NCI-H774 (cell line): ENCODE measurements at places on chromosomes 12 and 14.

GRCh38 chr12:124663771-124664366 is 96.5 kb upstream of the NCOR2 start:
- no peak for DNase-seq

DNA sequence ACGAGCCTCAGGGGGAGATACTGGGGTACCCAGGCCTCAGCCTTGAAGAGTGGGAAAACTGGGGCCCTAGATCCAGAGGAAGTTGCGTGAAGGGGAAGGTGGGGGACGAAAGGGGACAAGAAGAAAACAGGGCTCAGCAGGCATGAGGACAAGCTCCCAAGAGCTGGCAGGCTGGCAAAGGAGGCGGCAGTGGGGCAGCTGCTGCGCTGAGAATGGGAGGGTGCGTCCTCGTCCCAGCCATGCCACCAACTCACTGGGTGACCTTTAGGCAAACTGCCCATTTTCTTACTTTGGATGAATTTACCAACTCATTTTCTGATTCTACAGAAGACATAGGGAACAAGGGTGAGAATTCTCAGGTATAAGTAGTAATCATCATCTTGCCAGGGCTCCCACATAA is 133.6 kb downstream of the TTC7B start:
- no peak for DNase-seq

DNA sequence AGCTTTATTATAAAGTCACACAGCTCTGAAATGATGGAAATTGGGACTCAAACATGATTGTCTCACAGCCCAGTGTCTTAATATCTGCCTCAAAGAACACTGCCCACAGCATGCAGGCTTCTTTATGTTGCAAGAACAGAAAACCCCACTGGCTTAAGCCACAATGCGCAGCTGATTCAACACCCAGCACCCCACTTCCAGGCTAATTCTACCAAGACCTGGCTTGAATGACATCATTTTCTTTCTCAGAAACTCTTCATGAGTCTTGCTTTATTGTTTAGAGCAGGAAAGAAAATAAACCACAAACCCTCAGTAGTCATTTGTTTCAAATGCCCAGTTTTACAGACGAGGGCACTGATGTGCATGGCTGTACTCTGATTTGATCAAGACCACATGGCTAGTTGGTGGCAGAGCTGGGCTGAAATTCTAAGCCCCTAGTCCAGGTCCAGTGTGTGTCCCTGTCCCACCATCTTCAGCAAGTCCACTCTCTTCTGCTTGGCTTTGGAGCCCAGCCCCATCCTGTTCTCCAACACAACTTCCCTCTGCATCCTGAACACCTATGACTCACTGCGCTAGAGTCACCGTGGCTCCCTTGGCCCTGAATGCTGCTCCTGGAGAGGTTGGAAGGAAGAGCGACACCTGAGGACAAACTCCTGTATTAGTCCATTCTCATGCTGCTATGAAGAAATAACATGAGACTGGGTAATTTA is 50.3 kb upstream of the SRSF5 start:
- DNase-seq = no peak

- no peak for DNase-seq
These were observed 21.7 kb upstream of the CATSPERB start for GRCh38 chr14:91753501-91754128.

GRCh38 chr12:49388682-49389386 is 21.6 kb downstream of the SPATS2 start:
- no peak for DNase-seq

DNA sequence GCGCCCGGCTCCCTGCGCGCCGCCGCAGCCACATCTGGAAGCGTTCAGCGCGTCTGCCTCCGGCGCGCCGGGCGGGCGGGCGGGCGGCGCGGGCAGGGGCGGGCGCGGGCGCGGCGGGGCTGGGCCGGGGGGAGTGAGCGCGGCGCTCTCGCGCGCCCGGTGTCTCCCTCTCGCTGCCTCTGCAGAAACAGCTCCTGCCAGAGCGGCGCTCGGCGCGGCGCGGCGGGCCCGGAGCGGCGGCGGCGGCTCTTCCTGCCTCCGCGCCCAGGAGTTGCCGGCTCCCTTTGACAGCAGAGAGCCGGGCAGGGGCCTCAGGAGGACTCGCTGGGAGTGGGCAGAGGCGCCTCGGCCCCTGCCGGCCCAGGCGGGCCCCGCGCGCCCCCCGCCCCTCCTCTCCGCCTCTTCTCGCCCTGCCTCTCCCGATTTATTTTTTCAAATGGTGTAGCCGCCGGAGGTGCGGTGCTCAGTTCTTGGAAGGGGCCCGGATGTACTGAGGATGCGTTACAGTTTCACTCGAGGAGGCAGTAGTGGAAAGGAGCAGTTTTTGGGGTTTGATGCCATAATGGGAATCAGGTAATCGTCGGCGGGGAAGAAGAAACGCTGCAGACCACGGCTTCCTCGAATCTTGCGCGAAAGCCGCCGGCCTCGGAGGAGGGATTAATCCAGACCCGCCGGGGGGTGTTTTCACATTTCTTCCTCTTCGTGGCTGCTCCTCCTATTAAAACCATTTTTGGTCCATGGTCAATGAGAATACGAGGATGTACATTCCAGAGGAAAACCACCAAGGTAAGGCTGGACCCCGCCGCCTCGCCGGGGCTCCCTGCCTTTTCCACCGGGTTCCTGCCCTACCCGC is at the start of gene CACNA1C:
TSS of gene CACNA1C (plus strand) at position 162 of the 853 bp plus-strand sequence. CDS start at position 738, 576 bp downstream.
- peak; percentile 62 for DNase-seq

- no peak for DNase-seq
These were observed 201.8 kb downstream of the ESR2 start for GRCh38 chr14:64092338-64092737.

- DNase-seq = no peak
These were observed 54.7 kb downstream of the DYNC1H1 start for GRCh38 chr14:102019006-102019540.

GRCh38 chr12:9064201-9064814 is 51.4 kb downstream of the A2M start:
- DNase-seq = peak; percentile 50

- no peak for DNase-seq
These were observed 23.0 kb upstream of the NRDE2 start for GRCh38 chr14:90354551-90355298.

DNA sequence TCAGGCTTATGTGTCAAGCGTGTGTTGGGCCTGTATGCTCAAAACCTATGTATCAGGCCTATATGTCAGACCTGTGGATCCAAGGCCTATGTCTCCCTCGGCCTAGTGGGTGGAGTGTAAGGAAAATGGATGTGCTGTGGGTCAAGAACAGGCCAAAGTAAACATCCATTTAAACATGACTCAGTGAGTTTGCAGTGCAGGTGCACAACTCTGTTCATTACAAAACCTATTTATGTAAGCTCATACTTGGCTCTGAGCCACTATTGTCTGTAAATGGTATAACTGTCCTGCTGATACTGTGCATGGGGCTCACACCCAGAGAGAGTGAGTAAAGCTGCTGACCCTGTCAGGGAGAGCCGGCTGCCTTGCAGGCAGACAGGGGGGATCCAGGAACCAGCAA is 249.7 kb upstream of the AVPR1A start:
- peak; percentile 75 for DNase-seq

- peak; percentile 76 for DNase-seq
These were observed 5.8 kb upstream of the PHLDA1 start for GRCh38 chr12:76037130-76038103.

GRCh38 chr12:109739747-109740693 is 26.4 kb downstream of the FAM222A start:
- no peak for DNase-seq

DNA sequence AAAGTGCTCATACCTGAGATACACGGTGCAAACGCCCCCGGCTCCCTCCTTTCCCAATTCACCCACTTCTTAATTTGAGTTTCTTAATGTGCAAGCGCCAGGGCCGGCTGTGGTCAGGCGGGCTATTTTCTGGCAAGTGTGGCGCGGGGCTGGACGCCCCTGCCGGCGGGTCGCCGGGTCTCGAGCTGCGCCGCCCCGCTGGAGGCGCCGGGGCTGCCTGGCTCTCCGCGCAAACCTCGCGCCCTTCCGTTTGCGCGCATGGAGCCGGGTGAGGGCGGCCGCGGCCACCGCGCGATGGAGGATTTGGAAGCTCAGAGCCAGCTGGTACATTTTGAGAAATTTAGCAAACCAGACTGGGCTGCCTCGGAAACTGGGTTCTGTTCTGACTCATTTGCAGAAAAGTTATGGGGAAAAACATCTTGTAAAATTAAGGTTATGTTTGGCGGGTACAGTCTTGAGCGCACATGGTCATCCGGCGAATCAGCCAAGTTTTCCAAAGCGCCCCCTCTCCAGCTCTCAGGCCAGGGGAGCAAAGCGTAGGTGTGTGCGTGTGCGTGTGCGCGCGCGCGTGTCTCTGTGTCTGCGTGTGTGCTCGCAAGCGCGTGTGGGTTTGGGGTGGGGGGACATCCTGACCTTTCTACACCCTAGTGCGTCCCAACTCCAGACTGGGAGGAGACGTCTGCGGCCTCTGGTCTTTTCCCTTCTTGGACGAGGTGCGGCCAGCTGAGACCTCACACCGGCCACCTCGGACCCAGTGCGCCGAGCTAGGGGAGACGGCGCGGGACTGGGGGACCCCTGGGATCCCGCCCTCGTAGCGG is 6.5 kb upstream of the OTX2 start:
- DNase-seq = no peak

GRCh38 chr12:130457215-130457614 is 119.5 kb downstream of the PIWIL1 start:
- no peak for DNase-seq

GRCh38 chr12:12294215-12295005 is 27.6 kb upstream of the LRP6 start:
- DNase-seq = no peak

GRCh38 chr14:22882529-22883172 is 371 bp upstream of the REM2 start:
- peak; percentile 70 for DNase-seq

DNA sequence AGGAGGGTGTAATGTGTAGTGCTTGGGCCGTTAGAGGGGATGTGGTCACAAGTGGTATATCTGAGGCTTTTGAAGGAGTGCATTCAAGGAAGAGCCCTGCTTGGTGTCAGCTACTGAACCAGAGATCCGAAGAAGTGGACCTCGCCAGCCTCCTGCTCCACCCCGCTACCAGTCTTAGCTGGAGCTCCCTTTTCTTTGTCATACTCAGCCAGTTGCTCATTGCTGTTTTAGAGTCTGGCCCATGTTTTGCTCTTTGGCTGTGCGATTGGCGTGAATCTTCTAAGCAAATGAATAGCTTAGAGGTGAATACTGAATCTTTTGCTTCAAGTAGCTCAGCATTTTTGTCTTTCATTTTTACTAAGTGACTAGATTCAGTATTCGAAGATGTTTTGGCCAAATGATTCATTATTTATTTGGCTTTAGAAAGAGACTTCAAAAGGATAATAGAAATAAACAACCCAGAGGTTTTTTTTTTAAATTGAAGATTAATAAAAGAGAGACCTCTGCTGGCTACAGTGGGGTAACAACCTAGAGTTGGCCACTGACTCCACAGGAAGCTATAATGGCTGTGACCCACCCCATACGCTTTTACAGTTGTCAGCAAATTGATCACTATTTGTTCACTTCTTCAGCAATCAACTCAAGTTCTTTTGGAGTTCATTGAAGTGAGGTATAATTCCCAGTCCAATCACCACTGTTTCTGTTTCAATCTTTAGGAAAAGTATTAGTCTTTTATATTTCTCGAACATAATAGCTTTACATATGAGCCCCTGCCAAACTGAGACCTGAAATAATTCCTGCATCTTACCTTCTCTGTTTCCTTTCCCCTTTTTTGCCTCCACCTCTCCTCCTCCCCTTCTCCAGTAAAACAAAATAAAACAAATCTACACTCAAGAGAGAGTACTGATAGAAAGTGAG is 19.9 kb downstream of the CDKN1B start:
- DNase-seq = no peak

- DNase-seq = no peak
These were observed 83.9 kb downstream of the PIK3C2G start for GRCh38 chr12:18345021-18345735.

- no peak for DNase-seq
These were observed 2.8 kb upstream of the ARID2 start for GRCh38 chr12:45726603-45727300.

DNA sequence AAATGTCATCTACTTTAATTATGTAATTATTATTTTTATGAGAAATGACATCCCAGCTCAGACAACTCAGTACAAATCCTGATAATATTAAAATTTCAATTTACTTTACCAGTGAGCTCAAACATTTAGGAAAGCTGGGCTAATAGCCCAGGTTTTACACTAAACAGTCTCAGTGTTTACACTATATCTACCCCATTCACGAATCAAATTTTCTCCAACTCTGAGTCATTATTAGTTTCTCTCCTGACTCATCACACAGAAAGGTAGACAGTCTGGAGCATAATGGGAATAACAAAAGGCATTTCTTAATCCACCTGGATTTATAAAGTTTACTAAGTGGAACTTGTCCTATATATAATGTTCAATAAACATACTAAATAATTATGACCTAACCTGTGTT is 5.7 kb downstream of the PAWR start:
- no peak for DNase-seq

DNA sequence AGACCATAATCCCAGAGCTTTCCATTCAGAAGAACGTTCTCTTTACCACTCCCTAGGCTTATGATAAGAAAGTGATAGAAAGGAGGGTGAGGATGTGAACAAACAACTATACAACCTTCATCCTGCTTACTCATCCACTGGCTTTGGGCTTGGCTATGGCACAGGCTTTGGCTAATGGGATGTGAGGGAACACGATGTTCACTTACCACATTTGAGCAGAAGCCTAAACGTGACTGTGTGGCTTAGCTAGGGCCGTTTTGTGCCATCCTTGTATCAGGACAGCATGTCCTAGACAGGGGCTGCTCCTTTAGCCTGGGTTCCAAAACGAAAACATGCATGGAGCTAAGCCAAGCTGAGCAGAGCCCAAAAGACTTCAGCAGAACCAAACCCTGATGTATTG is 118.6 kb upstream of the CCDC175 start:
- no peak for DNase-seq

GRCh38 chr14:90582166-90582565 is 185.3 kb downstream of the CALM1 start:
- no peak for DNase-seq

DNA sequence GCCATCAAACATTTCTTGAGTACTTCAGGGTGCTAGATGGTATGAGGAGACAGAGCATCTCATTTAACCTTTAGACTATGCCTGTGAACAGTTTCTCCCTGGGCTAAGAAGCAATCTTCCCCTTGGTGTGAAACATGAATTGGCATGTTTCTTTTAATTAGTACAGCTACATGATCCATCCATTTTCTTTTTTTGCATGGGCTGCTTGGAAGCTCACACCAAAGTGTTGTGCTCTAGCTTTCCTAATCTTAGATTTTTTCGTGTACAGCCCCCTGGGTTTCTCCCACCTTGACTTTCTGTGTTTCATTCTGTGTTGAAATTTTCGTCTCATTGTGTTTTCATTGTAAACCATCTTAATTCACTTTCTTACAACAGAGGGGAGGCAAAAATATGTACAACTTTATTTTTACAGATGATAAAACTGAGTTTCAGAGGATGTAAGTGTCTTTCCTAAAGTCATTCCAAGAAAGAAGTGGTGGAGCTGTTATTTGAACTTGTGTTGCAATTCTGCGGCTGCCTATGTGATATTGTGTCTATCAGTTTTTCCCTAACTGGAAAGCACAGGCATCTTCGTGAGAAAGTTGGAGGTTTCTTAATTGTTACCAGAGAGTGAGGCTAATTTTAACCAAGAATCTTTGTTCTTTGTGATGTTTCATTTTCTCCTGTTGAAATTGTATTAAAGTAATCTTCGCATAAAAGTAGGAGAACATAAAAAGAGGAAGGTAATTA is 64.5 kb downstream of the DAAM1 start:
- no peak for DNase-seq
